Activated CD4-positive, alpha-beta memory T cell treated with anti-CD3 and anti-CD28 coated beads for 36 hours (primary cell): ENCODE measurements at places on chromosomes 1 and 21.

- no peak for DNase-seq
These were observed 9.9 kb downstream of the S100A11 start for GRCh38 chr1:152026895-152027294.

DNA sequence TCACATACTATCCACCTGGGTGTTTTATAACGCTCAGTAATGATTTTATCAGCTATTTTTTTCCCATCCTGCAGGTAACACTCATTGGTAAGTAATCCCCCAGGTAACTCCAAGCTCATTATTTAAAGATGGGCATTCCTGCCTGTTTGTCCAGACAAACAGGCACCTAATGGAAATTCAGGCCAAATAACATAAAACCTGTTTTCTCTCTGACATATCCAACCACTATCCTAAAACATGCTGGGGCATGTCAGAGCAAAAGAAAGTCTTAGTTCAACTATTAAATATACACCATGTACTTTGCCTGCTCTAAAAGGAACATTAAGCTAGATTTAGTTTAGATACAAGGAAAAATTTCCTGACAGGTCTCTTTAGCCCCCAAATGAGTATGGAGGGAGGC is 987.7 kb downstream of the TTLL7 start:
- no peak for DNase-seq

DNA sequence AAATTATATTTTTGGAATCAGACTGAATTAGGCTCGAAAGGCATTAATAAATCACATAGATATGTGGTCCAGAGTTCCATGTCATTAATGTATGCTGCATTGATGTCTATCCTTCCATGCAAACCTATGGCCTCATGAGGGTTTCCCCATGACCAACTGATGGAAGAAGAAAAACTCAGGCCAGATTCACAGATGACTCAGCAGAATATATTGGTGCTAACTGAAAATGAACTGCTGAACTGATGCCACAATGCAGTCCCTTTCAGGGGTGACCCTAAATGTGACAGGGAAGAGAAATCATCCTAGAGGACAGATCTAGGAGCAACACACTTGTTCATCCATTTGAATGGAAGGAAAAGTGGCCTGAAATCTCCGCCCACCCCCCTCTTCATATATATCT is 110.5 kb upstream of the KCND3 start:
- no peak for DNase-seq

DNA sequence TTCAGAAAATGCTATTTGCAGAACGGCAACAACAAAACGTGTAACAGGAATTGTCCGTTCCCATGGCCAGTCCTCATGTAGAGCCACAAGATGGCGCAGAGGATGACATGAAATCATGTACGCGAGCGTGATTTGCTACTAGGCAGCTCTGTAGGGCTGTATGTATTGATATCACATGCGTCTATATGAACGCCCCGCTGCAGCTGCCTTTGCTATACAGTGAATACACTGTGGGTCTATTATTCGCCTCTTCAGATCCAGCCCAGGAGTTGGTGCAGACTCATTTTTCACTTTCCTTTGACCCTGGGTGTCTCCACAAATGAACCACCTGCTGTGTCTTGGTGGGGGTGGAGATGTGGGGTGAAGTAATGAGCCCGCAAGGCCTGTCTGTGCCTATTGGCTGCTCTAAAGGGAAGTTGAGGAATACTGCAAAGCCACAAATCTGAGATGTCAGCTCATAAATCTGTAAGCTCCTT is 361.5 kb downstream of the KIF26B start:
- no peak for DNase-seq

DNA sequence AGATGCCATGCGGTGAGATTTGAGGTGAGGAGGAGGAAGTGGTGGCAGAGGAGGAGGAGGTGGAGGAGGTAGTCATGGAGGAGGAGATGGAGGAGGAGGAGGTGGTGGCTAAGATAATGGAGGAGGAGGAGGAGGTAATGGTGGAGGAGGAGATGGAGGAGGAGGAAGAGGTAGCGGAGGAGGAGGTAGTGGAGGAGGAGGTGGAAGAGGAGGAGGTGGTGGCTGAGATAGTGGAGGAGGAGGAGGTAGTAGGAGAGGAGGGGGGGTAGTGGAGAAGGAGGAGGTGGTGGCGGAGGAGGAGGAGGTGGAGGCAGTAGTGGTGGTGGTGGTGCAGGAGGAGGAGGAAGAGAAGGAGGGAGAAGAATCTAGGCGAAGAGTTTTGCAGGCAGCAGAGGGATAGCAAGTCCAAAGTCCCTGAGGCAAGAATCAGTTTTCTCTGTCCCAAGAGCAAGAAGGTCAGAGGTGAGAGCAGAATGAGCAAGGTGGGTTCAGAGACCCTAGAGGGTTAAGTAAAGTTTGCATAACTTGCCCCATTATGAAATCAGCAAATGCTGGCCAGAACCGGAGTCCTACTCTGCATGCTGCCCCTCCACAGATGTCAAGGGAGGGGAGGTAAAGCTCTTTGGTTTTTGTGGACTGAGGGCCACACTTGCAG is 38.9 kb upstream of the GNPAT start:
- no peak for DNase-seq

GRCh38 chr1:181044449-181044966 is 10.7 kb downstream of the MR1 start:
- peak; percentile 79 for DNase-seq

GRCh38 chr1:27144920-27145661 is 9.8 kb downstream of the SLC9A1 start:
- DNase-seq = no peak

GRCh38 chr1:234538062-234538731 is 59.2 kb upstream of the TARBP1 start:
- DNase-seq = no peak

GRCh38 chr1:95118067-95118499 is 928 bp downstream of the TLCD4 start:
- no peak for DNase-seq

- DNase-seq = no peak
These were observed 1.7 kb upstream of the CCNL2 start for GRCh38 chr1:1400576-1401456.

- no peak for DNase-seq
These were observed 42.5 kb upstream of the SYT2 start for GRCh38 chr1:202752774-202753173.

DNA sequence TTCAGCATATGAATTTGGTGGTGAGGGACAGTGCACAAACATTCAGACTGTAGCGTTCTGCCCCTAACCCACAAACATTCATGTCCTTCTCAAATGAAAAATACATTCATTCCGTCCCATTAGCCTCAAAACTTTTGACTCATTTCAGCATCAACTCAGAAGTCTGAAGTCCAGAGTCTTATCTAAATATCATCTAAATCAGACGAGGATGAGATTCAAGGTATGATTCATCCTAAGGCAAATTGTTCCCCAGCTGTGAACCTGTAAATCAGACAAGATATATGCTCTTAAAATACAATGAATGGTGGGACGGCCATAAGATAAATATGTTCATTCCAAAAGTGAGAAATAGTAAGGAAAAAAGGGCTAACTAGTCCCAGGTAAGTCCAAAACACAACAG is 1195.6 kb upstream of the ADGRL4 start:
- DNase-seq = no peak

DNA sequence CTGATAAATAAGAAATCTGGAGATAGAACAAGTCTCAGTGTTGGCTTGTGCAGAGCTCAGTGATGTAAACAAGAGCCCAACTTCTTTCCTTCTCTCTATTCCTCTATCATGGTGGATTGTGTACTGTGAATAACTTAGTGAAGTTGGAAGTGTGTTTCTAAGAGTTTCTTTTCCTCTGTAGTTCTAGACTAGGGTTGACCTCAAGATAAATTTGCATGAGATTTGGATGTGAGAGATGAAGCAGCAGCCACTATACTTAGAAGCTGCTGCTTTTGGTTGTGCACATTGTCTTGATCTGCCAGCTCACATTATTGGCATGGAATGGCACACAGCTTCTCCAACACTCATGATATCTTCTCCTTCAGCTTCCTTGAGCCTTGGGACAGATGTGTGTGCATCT is 198.9 kb upstream of the ZP4 start:
- no peak for DNase-seq

GRCh38 chr1:167442142-167442848 is 76.0 kb downstream of the CD247 start:
- DNase-seq = peak; percentile 91

DNA sequence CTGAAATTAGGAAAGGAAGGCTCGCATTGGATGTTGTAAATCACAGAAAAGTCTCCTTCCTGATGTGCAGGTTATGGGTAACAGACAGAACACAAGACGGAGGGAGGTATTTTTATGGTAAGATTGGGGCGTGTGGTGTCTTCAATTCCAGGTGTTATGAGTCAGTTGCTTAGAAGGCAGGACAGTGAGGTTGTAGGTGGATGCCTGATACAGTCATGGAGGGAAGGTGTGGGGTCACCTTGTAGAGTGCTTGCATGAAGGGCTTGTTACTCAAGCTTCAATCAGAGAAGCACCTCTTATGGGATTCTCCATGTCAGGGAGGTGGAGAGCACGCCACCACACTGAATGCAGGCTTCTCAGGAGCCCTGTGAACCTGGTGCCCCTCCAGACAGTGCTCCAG is 63.1 kb downstream of the C1orf21 start:
- no peak for DNase-seq

GRCh38 chr21:32916522-32917099 is 109.1 kb upstream of the OLIG2 start:
- peak; percentile 14 for DNase-seq

GRCh38 chr21:35775778-35776544 is 284.4 kb downstream of the SETD4 start:
- no peak for DNase-seq

GRCh38 chr1:193703121-193703520 is 516.7 kb upstream of the B3GALT2 start:
- DNase-seq = no peak
